SK-MEL-5 (cell line): ENCODE measurements at places on chromosomes 16 and 17.

GRCh38 chr17:49576088-49576916 is 631 bp downstream of the NXPH3 start:
- no peak for DNase-seq

DNA sequence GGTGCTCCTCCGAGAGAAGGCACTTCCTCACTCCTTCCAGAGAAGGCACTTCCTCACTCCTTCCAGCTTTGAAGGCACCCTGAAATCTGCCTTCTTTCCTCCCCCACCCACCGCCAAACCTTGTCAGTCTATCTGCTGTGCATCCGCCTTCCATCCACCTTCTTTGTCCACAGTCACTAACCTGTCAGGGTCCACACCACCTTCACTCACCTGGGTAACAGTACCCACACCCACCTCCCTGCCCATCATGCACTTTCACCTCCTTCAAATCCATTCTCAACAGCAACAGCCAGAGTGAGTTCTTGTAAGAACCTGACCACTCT is 5.2 kb downstream of the CCDC102A start:
- no peak for DNase-seq

DNA sequence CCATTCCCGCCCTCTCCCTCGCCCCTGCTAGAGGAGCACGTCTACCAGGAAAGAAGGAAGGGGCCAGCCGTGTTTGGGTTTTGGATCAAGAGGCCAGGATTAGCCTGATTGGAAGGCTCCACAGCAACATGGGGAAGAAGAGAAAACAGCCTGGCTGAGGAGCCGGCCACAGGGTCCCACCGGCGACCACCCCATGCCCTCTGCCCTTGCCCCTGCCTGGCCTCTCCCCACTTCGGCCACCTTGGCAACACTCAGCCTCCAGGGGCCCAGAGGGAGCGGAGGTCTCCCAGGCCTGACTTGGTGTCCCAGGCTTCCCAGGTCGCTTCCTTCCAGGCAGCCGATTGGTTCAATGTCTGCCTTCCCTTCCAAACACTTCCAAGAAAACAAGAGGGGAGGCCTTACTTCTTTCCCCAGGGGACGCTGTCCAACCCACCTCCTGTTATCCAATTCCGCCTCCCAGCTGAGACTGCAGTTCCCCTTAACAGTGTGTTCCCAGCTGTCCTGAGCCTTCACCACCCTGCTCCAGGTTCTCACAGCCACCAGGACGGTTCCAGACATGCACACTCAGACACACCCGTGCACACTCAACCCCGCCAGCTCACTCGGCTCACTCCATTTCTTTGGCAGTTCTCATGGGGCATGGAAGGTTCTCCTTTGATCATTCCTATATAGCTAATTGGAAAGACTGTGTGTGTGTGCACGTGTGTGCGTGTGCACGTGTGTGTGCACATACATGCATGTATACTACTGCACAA is 65.4 kb downstream of the RBFOX3 start:
- DNase-seq = no peak

DNA sequence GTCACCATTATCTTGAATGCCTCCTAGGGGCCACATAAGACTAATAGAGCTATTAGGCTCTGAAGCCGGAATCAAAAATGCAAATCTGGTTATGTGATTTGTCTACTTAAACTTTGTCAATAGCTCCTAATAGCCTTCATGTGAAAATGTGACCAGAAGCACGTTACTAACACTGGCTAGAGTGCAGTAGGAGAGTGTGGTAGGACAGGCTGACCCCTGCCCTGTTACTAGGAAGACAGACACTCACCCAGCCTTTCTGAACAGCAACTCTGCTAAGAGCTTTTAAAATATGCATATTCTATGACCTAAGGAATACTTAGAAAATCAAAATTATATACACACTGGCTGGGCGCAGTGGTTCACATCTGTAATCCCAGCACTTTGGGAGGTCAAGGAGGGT is 26.3 kb downstream of the CENPV start:
- no peak for DNase-seq

DNA sequence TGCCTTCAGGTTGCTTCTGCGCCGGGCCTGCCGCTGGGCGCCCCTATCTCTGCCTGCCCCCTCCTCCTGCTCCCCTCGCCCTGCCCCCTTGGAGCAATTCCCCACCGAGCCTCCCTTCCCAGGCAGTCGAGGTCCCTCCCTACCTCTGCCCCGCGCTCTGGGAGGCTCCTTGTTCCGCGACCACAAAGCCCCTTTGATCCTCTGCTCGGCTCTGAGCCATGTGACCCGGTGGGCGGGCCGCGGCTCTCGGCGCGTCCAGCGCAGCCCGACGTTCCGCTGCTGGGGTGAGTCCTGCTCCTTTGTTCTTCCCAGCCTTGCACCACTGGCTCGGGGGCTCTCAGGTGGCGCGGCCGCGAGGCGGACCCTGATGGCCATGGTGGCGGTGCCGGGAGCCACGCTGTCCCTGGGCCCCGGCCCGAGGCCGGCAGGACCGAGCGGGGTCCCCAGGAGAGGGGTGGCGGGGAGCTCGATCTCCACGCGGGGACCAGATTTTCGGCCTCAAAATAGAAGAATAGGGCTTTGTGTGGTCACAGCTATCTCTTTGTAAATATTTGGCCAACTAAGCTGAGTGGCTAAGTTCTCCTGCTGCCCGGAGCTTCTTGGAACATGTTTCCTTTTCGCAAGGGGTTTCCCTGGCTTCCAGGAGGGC is 310.6 kb downstream of the SEC14L1 start:
- DNase-seq = peak; percentile 99

GRCh38 chr16:65950211-65950610 is 416.3 kb upstream of the CDH5 start:
- DNase-seq = no peak

- no peak for DNase-seq
These were observed 4.8 kb downstream of the CD2BP2 start for GRCh38 chr16:30350134-30350871.

DNA sequence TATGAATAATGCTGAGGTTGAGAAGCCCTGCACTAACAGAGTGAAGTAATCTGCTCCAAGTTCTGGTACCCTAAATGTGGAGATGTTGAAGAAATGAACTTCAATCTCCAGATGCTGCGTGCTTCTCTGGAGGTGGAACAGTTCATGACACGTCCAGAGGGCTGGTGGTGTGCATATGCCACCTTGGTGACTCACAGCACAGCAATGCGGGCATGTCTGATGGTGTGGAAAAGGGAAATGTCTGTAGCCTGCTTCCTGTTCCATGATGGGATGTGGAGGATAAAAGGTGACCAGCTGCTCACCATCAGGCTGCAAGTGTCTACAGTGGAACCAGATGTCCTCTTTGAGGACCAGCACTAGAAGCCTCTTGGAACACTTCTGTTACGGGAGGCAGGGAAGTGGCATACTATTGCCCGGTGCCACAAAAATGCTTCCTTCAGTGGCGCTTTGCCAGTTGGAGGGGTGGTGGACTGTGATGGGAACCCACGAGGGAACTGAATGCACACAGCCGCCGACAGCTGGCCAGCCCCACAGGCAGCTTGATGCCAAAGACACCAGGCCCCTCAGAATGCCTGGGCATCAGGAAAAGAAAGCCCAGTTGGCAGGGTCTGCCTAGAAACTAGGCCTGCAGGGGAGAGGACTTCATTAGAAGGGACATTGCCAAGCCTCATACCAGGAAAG is 19.9 kb downstream of the SNX11 start:
- no peak for DNase-seq

DNA sequence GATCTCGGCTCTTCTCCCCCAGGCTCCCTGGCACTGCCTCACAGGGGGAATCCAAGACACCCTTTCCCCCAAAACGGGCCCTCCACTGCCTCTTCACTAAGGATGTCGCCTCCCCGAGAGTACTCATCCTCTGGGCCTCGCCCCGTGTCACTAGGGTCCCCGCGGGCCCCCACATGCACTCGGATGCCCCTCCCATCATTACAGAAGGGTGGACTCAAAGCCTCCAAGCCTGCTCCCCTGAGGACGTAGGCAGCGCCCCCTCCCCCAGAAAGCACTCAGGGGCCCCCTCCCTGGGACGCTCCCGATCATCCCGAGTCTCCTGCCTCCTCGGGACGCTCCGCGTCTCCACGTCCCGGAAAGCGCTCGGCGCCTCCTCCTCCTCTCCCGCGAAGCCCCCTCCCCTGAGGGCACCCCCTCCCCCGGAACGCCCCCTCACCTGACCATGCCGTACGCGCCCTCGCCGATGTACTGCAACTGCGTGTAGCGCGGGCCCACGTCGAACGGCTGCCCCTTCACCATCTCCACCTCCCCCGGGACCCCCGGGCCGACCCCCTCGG is 338 bp downstream of the MAPK3 start:
- no peak for DNase-seq

DNA sequence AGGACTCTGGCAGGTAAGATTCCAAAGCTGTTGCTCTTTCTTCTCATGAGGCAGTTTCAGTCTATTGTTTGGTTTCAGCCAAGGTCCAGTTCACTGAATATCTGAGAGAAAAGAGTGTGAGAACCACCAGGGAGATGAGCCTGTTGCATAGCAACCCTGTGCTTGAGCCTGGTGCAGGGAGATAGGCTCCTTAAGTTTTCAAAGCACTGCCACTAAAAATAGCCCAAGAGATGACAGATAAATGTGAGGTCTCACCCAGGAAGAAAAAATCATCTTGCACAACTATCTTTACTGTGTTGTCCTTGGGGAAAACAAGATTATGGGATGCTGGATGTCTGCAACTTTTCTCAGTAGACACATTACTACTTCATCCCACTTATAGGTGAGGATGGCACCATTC is 26.2 kb upstream of the NUDT7 start:
- no peak for DNase-seq

DNA sequence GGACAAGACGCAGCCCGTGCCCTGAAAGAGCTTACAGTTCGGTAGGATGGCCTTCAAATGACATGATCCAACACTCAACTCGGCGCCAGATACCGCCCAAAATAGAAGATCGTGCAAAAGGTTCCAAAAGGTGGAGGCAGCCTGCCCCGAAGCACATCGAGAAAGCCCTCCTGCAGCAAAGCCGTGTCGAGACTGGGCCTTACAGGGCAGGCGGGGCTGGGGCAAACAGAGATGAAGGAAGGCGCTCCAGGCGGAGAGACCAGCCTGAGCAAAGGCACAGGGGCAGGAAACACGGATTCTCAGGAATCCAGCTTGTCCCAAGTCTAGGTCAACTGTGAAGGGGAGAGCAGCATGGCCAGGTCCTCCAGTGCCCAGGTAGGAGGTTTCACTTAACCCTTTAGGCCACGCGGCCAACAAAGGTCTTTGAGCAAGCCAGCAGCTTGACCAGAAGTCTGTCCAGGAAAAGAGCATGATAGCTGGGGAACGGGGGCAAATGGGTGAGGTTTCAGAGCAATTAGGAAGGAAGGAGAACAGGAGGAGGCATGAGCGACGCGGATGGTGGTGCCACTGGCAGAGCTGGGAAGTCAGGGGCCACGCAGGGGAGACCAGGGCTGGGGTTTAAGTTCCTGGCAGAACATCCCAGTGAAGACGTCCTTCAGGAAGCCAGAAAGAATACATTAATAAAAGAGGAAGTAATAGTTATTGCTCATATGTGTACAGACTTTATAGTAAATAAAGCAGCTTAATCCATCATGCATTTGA is 21.2 kb upstream of the EIF1 start:
- DNase-seq = no peak

DNA sequence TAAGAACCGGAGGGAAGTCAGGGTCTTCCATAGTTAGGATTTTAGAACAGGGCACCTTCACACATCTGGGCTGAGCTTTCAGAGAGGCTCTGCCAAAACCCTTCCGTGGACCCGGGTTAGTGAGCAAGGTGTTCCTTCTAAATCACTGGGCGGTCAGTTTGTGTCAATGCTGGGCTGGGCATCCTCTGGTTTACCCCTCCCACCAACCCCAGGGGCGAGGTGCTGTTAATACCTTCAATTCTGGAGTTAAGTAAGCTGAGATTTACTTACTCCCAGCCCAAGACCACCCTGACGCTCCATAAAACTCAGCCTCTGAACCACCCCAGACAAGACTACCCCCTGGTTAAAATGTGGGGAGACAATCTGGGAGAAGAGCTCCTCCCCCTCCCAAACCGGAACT is 1.0 kb downstream of the TMEM92 start:
- DNase-seq = no peak

DNA sequence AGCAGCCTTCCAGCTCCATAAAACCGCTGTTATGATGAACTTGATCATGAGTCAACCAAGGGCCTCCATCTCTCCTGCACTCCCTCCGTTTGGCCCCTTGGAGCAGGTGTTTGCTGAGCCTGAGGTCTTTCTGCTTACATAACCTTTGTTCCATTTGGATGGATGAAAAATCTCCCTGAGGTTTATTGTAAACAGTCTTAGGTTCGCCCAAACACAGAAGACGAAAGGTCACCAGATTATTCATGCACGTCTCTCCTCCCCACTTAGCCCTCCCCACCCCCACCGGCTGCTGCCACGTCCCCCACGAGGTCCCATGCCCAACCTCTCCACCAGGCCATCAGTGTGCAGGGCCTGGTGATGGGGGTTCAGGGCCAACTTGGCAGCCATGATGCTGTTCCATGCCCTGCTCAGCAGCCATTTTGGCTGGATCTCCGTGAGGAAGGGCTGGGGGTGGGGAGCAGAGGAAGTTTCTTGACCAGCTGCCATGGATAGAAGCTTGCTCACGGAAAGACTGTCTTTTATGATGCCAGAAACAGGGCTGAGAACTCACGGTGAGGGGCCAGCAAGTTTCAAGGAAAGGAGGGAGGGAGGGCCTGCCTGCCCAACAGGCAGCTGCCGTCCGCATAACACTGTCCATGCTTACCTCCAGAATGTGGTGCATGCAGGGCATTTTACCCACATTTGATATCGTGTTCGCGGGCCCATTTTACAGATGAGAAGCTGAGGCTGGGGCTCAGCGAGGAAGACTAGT is 47.8 kb upstream of the FOXF1 start:
- no peak for DNase-seq

DNA sequence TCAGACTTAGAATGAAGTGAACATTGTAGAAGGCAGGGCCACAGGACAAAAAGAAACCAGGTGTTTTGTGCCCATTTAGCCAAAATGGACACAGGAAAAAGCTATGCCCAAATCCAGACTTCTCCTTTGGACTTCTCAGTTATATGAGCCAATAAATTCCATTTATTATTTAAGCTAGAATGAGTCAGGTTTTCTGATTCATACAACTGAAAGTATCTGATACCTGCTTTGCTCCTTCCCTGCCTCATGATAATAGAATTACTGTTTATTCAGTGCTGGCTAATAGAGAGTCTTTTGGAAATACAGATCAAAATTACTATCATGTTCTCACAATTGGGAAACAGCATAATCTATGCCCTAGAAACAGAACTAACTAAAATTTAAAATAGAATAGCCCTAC is 8.7 kb upstream of the CPD start:
- DNase-seq = no peak
